ENCODE measurements at places on chromosomes 16 and 17.

DNA sequence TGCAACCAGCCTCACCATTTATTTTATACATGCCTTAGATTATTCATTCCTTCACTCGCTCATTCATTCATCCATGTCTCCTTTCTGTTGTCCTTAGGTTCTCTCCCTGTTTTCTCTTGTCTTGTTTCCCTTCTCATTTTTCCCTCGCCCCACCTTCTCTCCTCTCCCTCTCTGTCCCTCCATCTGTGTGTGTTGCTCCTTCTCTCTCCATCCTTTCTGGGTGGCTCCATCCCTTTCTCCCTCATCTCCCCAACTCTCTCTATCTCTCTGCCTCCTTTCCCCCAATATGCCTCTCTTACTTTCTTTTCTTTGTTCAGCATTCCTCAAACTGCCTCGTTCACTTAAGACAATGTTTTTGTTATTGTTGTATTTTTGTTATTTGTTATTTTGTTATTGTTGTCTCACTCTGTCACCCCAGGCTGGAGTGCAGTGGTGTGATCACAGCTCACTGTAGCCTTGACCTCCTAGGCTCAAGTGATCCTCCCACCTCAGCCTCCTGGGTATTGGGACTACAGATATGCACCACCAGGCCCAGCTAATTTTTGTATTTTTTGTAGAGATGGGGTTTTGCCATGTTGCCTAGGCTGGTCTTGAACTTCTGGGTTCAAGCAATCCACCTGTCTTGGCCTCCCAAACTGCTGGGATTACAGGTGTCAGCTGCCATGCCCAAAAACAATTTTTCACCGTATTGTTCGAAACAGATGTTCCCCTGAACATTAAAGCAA is 14.4 kb downstream of the SOCS1 start:
- H3K4me3 ChIP-seq: no peak overlapping the region
- H3K27ac ChIP-seq: no peak overlapping the region
- peaks cover 5% of the 10 kb centered on the region for H3K36me3 ChIP-seq

- H3K4me3 ChIP-seq: peak overlapping the region; percentile 37
- H3K4me1 ChIP-seq: peaks cover 63% of the 10 kb centered on the region
- H3K36me3 ChIP-seq: peaks cover 31% of the 10 kb centered on the region
- no peaks in the 10 kb centered on the region for H3K27me3 ChIP-seq
- H3K27ac ChIP-seq: peak overlapping the region; percentile 93
Measured at GRCh38 chr17:35051579-35052240, 11.8 kb downstream of the RFFL start.

GRCh38 chr17:67270416-67270815 is 25.4 kb upstream of the HELZ start:
- H3K36me3 ChIP-seq: no peaks in the 10 kb centered on the region
- DNase-seq: no peak
- no peaks in the 10 kb centered on the region for H3K27me3 ChIP-seq
- H3K4me3 ChIP-seq: no peak overlapping the region

DNA sequence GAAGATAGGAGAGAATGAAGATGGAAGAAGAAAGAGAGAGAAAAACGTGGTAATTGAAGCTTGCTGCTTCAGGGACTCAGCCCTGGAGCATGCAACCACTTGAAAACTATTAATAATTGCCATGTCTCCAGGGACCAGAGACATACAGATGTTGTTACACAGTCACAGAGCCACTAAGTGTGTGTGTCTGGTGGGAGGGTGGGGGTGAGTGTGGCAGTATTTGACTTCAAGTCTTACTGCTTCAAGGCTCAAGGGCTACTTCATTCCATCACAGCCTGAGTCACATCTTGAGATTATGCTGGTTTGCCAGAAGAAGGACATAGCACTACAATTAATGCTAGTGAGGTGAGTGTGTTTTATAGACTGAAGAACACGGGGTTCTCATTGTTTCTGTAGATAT is 202.2 kb downstream of the CDH8 start:
- no peaks in the 10 kb centered on the region for H3K36me3 ChIP-seq
- H3K27ac ChIP-seq: no peak overlapping the region

- DNase-seq: no peak
- no peaks in the 10 kb centered on the region for H3K4me1 ChIP-seq
- H3K36me3 ChIP-seq: no peaks in the 10 kb centered on the region
- H3K27ac ChIP-seq: no peak overlapping the region
- peaks cover 2% of the 10 kb centered on the region for H3K27me3 ChIP-seq
Measured at GRCh38 chr16:19175492-19176262, 7.6 kb downstream of the SYT17 start.

- DNase-seq: peak; percentile 53
- peaks cover 82% of the 10 kb centered on the region for H3K27me3 ChIP-seq
- no peaks in the 10 kb centered on the region for H3K36me3 ChIP-seq
Measured at GRCh38 chr17:46979147-46979863, at the start of gene RPRML. Gene RPRML (minus strand): TSS chr17:46979253. CDS start chr17:46979007, 246 bp downstream.

- H3K4me3 ChIP-seq: no peak overlapping the region
- H3K27me3 ChIP-seq: no peaks in the 10 kb centered on the region
- DNase-seq: no peak
- peaks cover 23% of the 10 kb centered on the region for H3K36me3 ChIP-seq
- H3K4me1 ChIP-seq: peaks cover 23% of the 10 kb centered on the region
Measured at GRCh38 chr16:89691986-89692569, 5.6 kb downstream of the CDK10 start.

GRCh38 chr17:66692421-66692690 is 142.6 kb upstream of the CACNG5 start:
- H3K27me3 ChIP-seq: no peaks in the 10 kb centered on the region
- peaks cover 86% of the 10 kb centered on the region for H3K36me3 ChIP-seq
- peak overlapping the region; percentile 6 for H3K27ac ChIP-seq
- no peak overlapping the region for H3K4me3 ChIP-seq
- H3K4me1 ChIP-seq: peaks cover 7% of the 10 kb centered on the region
- DNase-seq: no peak

GRCh38 chr16:66113223-66113622 is 253.3 kb upstream of the CDH5 start:
- H3K27ac ChIP-seq: no peak overlapping the region
- H3K36me3 ChIP-seq: no peaks in the 10 kb centered on the region
- no peak for DNase-seq
- no peaks in the 10 kb centered on the region for H3K4me1 ChIP-seq

DNA sequence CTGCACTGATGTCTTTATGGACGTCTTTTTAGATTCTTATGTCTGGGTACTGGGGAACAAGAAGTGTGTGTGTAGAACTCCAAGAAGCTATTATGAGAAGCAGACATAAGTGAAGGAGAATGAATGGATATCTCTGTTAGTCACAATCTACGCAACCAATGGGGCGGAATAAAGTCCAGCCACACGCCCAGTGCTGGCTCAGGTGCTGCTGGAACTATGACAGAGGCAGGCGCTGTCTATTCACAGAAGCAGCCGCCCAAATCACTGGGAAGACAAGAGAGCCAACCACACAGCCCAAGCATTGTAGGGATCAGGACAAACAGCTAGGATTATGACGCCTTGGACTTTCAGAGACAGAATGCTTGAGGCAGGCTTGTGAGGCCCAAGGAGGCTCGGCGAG is 43.9 kb upstream of the ICAM2 start:
- H3K36me3 ChIP-seq: peaks cover 83% of the 10 kb centered on the region
- no peak overlapping the region for H3K4me3 ChIP-seq
- H3K27me3 ChIP-seq: no peaks in the 10 kb centered on the region
- H3K27ac ChIP-seq: peak overlapping the region; percentile 24
- peaks cover 79% of the 10 kb centered on the region for H3K4me1 ChIP-seq

- H3K27me3 ChIP-seq: peaks cover 33% of the 10 kb centered on the region
- H3K4me1 ChIP-seq: peaks cover 37% of the 10 kb centered on the region
- DNase-seq: no peak
- H3K36me3 ChIP-seq: peaks cover 7% of the 10 kb centered on the region
Measured at GRCh38 chr17:44122816-44123355, 555 bp downstream of the HDAC5 start.

GRCh38 chr16:89033796-89034572 is 57.0 kb upstream of the CBFA2T3 start:
- peaks cover 22% of the 10 kb centered on the region for H3K27me3 ChIP-seq
- H3K4me3 ChIP-seq: no peak overlapping the region
- H3K36me3 ChIP-seq: peaks cover 1% of the 10 kb centered on the region
- no peak overlapping the region for H3K27ac ChIP-seq
- no peak for DNase-seq

GRCh38 chr17:72393553-72393952 is 272.7 kb downstream of the SOX9 start:
- no peak for DNase-seq
- H3K27me3 ChIP-seq: no peaks in the 10 kb centered on the region
- no peaks in the 10 kb centered on the region for H3K4me1 ChIP-seq
- no peak overlapping the region for H3K27ac ChIP-seq
- H3K36me3 ChIP-seq: no peaks in the 10 kb centered on the region

GRCh38 chr17:63760771-63761539 is 12.4 kb downstream of the CCDC47 start:
- H3K27me3 ChIP-seq: no peaks in the 10 kb centered on the region
- H3K36me3 ChIP-seq: peaks cover 47% of the 10 kb centered on the region
- no peak overlapping the region for H3K4me3 ChIP-seq
- peak overlapping the region; percentile 19 for H3K27ac ChIP-seq
- no peak for DNase-seq

DNA sequence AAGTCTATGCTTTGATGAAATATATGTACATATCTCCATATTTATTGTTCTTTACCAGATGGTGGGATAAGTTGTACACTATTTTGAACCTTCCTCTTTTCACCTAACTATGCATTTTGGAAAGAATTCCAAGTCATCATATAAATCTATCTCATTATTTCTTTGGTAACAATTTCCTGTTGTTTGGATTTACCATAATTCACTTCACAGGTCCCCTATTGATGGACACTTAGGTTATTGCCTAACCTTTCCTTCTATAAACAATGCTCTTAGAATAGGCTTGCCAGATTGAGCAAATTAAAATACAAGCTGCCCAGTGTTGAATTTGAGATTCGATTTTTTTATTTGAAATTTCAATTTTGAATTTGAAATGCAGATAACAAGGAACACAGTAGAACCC is 28.9 kb upstream of the DHX8 start:
- no peaks in the 10 kb centered on the region for H3K4me1 ChIP-seq
- DNase-seq: no peak
- H3K36me3 ChIP-seq: no peaks in the 10 kb centered on the region
- H3K27me3 ChIP-seq: peaks cover 12% of the 10 kb centered on the region
- H3K27ac ChIP-seq: no peak overlapping the region

GRCh38 chr16:27235938-27236245 is 32.6 kb downstream of the KDM8 start:
- H3K36me3 ChIP-seq: peaks cover 47% of the 10 kb centered on the region
- H3K4me1 ChIP-seq: peaks cover 94% of the 10 kb centered on the region
- DNase-seq: no peak
- H3K27ac ChIP-seq: peak overlapping the region; percentile 99
- peak overlapping the region; percentile 74 for H3K4me3 ChIP-seq
- no peaks in the 10 kb centered on the region for H3K27me3 ChIP-seq
